ENCODE measurements at places on chromosomes 11 and 22.

DNA sequence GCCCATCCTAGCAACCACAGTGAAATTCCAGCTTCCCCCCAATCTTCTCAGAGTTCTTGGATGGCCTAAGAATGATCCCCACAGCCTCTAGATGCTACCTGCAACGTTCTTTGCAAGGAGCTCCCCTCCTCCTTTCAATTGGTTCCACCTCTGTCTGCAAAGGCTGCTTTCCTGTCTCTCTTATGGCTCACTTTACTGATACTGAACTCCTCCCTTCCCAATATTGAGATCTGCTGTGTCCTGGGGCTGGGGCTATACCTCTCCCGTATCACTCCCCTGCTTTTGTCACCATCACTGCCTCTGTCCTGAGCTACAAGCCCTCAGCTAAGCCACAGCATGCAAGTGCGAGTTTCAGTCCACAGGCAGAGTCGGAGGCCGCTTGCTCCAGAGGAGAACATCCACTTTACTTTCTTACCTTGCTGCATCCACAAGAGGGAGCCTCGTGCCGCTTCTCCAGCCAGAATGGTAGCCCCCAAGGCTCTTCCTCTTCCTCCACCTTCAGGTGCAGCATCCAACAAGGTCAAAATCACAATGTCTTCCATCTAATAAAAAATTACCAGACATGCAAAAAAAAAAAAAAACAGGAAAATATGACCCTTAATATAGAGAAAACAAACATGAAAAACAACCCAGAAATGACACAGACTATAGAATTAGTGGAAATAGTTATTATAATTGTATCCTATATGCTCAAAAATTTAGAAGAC lies 48.6 kb upstream of the TMEM45B start:
- no peak overlapping the region for H3K27ac ChIP-seq
- H3K27me3 ChIP-seq, result no peaks in the 10 kb centered on the region
- no peaks in the 10 kb centered on the region for H3K4me1 ChIP-seq
- no peak overlapping the region for H3K4me3 ChIP-seq
- H3K36me3 ChIP-seq, result no peaks in the 10 kb centered on the region

DNA sequence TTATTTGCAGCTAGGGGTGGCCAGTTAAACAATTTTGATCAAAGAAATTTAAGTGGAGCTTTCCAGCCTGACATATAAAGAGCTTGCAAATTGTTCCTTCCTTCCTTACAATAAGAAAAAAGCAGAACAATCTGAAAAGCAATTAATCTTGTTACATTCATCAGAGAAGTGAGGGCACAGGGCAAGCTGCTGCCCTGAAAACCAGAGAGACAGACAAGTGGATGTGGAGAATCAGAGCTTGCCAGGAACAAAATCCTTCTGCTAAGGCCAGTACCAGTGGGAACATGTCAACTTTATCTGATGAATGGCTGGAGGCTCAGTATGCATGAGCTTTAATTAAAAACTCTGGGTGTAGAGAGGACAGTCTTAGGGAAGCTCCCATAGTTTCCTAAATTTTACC lies 8.8 kb downstream of the CCDC179 start:
- no peak overlapping the region for H3K27ac ChIP-seq
- DNase-seq, result no peak
- H3K4me3 ChIP-seq, result no peak overlapping the region
- H3K27me3 ChIP-seq, result no peaks in the 10 kb centered on the region
- no peaks in the 10 kb centered on the region for H3K36me3 ChIP-seq
- H3K4me1 ChIP-seq, result no peaks in the 10 kb centered on the region

DNA sequence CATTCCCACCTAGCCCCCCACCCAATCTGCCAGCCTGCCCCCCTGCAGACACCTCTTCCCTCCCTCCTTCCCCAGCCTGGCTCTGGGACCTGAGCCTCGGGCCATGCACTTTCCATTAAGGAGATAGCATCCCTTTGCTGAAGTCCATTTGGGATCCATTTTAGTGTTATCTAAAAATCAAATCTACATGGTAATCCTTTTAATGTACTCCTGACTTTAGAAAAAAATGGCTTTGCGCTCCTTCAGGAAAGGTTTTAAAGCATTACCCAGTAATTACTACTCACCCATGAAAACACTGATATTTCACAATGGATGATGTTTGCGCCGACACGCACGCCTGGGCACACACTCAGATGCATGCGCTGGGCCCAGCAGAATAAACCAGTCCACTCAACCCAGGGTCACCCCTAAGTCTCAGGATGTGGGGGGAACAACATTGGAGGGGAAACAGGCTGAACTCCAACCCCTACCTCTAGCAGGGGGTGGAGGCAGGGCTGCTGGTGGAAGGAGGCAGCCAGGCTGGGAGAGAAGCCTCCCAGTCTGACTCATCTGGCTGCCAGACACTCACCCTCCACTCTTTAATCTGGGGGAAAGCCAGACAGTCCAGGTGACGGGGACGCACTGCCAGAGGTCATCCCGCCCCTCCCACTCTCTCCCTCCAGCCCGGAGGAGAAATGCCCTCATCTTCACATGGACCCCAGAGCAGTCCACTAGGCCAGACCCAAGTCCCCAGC lies 29.8 kb downstream of the LMO1 start:
- no peak overlapping the region for H3K27ac ChIP-seq
- H3K4me1 ChIP-seq, result no peaks in the 10 kb centered on the region
- H3K36me3 ChIP-seq, result no peaks in the 10 kb centered on the region
- H3K4me3 ChIP-seq, result no peak overlapping the region
- H3K27me3 ChIP-seq, result no peaks in the 10 kb centered on the region

- H3K27me3 ChIP-seq, result no peaks in the 10 kb centered on the region
- no peak for DNase-seq
- no peak overlapping the region for H3K27ac ChIP-seq
Observed at GRCh38 chr11:59222464-59223060, 9.8 kb upstream of the MPEG1 start.

GRCh38 chr11:19365743-19366410 lies 125.1 kb upstream of the E2F8 start:
- H3K4me1 ChIP-seq, result peaks cover 6% of the 10 kb centered on the region
- H3K27ac ChIP-seq, result no peak overlapping the region
- no peak for DNase-seq
- H3K27me3 ChIP-seq, result no peaks in the 10 kb centered on the region
- no peaks in the 10 kb centered on the region for H3K36me3 ChIP-seq

GRCh38 chr11:46905806-46906205 lies 12.5 kb downstream of the LRP4 start:
- no peaks in the 10 kb centered on the region for H3K36me3 ChIP-seq
- DNase-seq, result no peak
- no peaks in the 10 kb centered on the region for H3K27me3 ChIP-seq
- no peak overlapping the region for H3K4me3 ChIP-seq
- peak overlapping the region; percentile 91 for H3K27ac ChIP-seq
- peaks cover 51% of the 10 kb centered on the region for H3K4me1 ChIP-seq

DNA sequence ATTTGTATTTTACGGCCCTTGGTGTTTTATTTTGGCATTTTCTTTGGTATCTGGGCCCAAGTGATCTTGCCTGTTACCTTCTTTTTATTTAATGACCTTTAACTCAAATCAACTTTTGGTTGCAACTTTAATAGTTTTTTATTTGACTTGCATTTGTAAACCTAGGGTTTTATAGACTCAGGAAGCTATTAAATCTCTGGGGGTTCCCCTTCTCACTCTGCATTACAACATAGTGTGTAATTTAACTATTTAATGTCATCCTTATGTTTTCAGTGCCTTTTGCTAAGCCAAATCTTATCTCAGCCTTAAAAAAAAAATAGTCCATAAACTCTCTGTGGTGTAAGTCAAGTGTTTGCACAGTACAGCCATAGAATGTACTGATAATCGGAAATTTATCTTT lies 3.4 kb downstream of the FJX1 start:
- no peaks in the 10 kb centered on the region for H3K36me3 ChIP-seq
- H3K4me3 ChIP-seq, result no peak overlapping the region
- no peak overlapping the region for H3K27ac ChIP-seq
- H3K4me1 ChIP-seq, result peaks cover 14% of the 10 kb centered on the region
- DNase-seq, result no peak

- no peaks in the 10 kb centered on the region for H3K27me3 ChIP-seq
- no peak overlapping the region for H3K4me3 ChIP-seq
Observed at GRCh38 chr11:108895579-108896480, 231.0 kb downstream of the DDX10 start.

DNA sequence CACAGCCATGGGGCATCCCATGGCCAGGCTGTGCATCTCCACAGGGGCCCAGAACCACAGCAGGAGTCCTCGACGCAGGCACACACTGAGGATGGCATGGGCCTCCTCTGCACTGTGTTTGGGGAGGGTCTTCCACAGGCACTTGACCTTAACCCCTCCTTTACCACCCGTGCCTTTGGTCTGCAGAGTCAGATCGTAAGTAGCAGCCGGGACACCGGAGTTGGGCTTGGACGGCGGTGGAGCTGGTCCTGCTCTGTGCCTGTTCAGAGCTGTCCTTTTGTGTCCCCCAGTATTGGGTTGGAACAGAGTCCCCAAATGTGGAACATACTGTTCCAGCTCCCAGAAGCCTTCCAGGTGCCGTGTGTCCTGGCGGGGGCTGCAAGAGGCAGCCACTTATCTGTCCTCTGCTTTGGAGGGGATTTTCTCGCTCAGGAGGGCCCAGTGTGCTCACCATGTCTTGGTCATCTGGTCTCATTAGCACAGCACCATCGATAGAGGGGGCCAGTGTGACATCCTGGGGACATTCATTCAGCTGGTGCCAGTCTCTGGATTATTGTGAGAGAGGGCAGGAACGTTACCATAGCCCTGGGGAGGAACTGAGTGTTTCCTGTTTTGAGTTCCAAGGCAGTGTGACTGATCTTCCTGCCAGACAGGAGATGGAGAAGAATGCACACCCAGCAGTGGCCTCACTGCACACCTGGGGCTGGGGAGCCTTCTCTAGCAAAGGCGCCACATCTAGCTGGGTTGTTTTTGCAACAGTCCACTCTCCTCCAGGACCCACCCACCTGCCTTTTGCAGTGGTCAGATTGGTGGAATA lies 12.4 kb downstream of the CRELD2 start:
- no peak overlapping the region for H3K27ac ChIP-seq
- DNase-seq, result peak; percentile 43
- no peaks in the 10 kb centered on the region for H3K36me3 ChIP-seq
- peaks cover 2% of the 10 kb centered on the region for H3K4me1 ChIP-seq
- peaks cover 9% of the 10 kb centered on the region for H3K27me3 ChIP-seq
- no peak overlapping the region for H3K4me3 ChIP-seq

- H3K27me3 ChIP-seq, result no peaks in the 10 kb centered on the region
- no peak overlapping the region for H3K27ac ChIP-seq
Observed at GRCh38 chr22:40022536-40023240, 27.9 kb downstream of the FAM83F start.

GRCh38 chr11:1089738-1090599 lies 15.3 kb downstream of the MUC2 start:
- no peaks in the 10 kb centered on the region for H3K4me1 ChIP-seq
- H3K36me3 ChIP-seq, result no peaks in the 10 kb centered on the region
- H3K4me3 ChIP-seq, result no peak overlapping the region
- DNase-seq, result no peak

DNA sequence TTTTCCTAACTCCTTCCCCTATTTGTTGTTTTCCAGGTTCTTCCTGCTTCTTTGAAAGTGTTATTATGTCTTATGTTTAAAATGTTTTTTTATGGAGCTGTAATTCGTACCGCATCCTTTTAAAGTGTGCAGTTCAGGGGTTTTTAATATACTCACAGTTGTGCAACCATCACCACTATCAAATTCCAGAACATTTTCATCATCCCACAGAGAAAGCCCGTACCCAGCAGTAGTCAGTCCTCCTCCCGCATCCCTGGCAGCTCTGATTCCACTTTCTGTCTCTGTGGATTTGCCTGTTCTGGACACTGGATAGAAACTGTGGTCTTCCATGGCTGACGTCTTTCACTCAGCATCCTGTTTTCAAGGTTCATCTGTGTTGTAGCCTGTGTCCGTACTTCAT lies 73.7 kb downstream of the JAM3 start:
- H3K36me3 ChIP-seq, result 0 out of 2 replicates have a peak, but pooled peaks cover 7% of the 10 kb centered on the region
- H3K4me1 ChIP-seq, result no peaks in the 10 kb centered on the region
- no peak overlapping the region for H3K27ac ChIP-seq
- no peak overlapping the region for H3K4me3 ChIP-seq
- no peaks in the 10 kb centered on the region for H3K27me3 ChIP-seq
- no peak for DNase-seq

DNA sequence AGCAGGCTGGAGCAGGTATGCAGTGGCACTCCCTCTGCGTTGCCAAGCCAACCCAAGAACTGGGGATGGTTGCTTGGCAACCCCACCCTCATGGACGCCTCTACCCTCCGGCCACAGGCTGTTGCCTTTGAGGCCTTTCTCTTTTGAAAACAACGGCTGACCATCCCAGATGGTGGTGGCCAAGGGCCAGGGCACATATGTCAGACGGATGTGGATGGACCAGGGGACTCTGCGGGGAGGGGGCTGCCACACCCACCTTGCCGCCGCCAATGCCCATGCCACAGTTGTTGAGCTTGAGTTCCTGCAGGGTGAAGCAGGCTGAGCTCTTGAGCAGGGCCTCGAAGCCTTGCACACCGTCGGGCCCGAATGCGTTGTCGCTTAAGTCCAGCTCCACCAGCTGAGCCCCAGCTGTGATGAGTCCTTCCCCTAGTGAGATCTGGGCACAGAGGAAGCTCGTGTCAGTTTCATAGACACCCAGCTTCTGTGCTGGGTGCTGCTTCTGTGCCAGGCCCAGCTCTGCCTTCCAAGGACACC lies 21.5 kb downstream of the RANGAP1 start:
- no peaks in the 10 kb centered on the region for H3K27me3 ChIP-seq
- no peaks in the 10 kb centered on the region for H3K4me1 ChIP-seq
- H3K27ac ChIP-seq, result no peak overlapping the region
- H3K4me3 ChIP-seq, result no peak overlapping the region
- DNase-seq, result no peak
